CD8-positive, alpha-beta T cell (primary cell): ENCODE measurements at places on chromosomes 7 and 10. TPM values are rescaled to one million over a fixed set of nuclear protein-coding genes. Genes with fewer than 3 reads are reported as not detected.

Gene CALHM1
- total RNA-seq = not detected

DNA sequence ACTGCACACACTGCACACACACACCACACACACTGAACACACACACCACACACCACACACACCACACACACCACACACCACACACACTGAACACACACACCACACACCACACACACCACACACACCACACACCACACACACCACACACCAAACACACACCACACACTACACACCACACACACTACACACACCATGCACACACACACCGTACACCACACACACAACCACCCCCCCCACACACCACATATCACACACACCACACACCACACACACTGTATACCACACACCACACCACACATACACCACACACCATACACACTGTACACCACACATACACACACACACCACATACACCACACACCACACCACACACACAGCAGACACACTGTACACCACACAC is 59.5 kb downstream of the FAM204A start:
- no peak for DNase-seq

DNA sequence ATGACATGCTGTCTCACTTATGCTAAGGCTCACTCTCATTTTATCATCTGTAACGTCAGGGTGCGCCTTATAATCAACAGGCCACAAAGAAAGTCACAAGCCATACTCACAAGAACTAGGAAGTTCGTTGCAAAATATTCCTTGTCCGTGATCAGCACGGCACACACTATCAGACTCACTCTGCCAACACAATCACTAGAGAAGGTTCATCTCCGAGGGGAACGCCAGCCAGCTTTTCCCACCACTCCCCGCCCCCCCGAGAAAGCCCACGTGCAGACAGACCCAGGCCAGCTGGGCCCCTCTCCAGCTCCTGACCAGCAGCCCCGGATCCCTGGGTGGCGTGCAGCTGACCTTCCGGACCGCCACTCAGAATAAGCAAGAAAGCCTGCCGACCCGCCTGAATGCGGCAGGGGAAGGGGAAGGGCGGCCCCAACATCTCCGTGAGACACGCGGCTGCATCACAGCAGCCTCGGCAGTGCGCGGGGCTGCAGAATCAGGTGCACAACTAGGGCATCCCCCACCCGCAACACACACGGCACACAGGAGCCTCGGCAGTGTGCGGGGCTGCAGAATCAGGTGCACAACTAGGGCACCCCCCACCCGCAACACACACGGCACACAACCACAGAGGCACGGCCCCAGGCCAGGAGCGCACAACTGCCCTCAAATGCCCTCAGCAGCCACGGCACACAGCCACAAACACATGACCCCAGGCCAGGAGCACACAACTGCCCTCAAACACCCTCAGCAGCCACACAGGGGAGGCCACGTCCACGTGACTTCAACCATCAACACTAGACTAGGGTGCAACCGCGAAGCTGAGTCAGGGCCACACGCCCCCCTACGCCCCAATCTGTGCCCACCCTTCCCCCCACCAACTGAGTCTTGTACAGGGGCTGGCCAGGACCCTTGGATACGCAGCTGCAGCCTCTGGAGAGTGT is 2.5 kb upstream of the GPR146 start:
- no peak for DNase-seq

GRCh38 chr10:131087464-131088215 is 223.9 kb downstream of the TCERG1L start:
- DNase-seq = no peak

GRCh38 chr7:71171476-71171875 is 39.5 kb downstream of the GALNT17 start:
- DNase-seq = no peak

- no peak for DNase-seq
Measured at GRCh38 chr10:98074315-98074911, 44.0 kb upstream of the CRTAC1 start.

GRCh38 chr7:158740013-158740656 is 35.5 kb upstream of the NCAPG2 start:
- no peak for DNase-seq

DNA sequence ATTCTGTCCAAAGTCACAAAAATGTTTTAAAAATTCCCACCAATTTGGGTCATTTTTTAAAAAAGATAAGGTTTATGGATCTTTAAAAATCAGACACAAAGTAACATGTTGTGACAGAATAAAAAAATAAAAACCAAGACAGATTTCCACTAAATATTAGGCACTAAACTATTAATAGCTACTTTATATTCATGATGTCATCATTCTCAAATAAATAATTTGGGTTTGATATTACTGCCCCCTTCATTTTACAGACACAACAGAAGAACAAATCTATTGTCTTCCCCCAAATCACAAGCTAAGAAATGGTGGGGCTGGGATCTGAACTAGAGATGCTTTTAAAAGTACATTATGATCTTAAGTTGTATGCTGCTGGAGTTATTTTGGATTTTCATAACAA is 119.4 kb downstream of the MICU1 start:
- DNase-seq = no peak

DNA sequence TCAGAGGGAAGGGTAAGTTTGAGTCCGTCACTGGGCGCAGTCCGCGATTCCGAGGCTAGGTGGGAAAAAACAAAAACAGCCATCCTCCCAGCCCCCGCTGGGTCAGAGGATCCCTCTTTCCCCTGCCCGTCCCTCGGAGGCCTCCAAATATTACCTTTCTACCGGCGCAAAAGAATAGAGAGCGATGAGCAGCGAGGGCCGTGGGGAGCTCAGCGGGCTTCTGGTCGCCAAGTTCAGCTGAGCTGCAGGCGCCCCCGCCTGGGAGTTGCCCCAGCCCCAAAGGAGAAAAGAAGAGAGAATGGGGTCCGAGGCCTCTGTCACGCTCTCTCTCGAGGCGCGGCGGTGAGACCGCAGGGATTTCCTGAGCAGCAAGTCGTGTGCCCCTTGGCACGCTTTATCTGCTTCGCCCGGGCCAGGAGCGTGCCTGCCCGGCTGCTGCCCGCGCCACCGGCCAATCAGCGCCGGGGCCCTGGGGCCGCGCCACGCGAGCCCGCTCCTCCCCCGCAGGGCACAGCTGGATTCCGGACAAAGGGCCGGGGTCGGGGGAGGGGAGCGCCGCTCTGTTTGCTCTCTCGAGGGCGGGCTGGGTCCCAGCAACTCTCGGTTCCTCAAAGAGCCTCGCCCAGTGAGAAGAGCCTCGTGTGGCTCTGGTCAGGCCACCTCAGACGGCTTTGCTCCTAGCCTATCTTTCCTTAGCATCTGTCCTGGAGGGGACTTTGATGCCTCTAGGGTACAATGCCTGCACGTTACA is at the start of gene NEUROG3:
NEUROG3 (minus strand) TSS at position 367 of the 751 bp plus-strand sequence. CDS start 379 bp downstream, outside the sequence.
- DNase-seq = no peak

Gene SYNPO2L
- total RNA-seq = not detected

- no peak for DNase-seq
Measured at GRCh38 chr7:821688-822087, 10.6 kb upstream of the SUN1 start.

- no peak for DNase-seq
Measured at GRCh38 chr10:61547297-61547696, 94.1 kb upstream of the TMEM26 start.

GRCh38 chr10:119029613-119030420 is at the start of gene NANOS1:
NANOS1 (plus strand) TSS chr10:119029714; CDS start chr10:119029802, 88 bp downstream.
- no peak for DNase-seq

- DNase-seq = no peak
Measured at GRCh38 chr7:324011-324410, 34.0 kb downstream of the FOXL3 start.

Gene PRKG1
- total RNA-seq = not detected

GRCh38 chr10:108783897-108784296 is 1139.4 kb downstream of the XPNPEP1 start:
- DNase-seq = no peak

Gene PRPS1L1
- not detected for total RNA-seq

Gene SH2D4B
- total RNA-seq = not detected

Gene CLRN3
- not detected for total RNA-seq

GRCh38 chr7:87448388-87448787 is 27.1 kb downstream of the ABCB4 start:
- DNase-seq = no peak

DNA sequence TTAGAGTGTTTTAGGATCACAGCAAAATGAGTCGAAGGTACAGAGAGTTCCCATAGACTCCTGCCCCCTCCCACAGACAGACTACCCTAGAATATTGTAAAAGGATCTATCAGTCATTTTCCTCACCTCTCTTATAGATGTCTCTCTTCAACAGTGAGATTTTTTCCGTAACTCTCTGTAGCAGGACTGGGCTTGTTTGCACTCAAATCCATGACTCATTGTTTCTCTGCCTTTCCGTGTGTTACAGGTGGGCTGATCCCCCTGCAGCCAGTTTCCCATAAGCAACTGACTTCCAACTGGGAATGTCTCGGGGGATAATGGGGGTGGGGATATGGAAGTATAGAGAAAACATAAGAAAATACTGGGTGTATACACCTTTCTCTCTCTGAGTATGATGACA is 921.0 kb downstream of the GATA3 start:
- no peak for DNase-seq

GRCh38 chr10:17035446-17035845 is 94.2 kb downstream of the CUBN start:
- no peak for DNase-seq

Gene MKX
- not detected for total RNA-seq

GRCh38 chr10:89887830-89888229 is 186.4 kb downstream of the KIF20B start:
- no peak for DNase-seq

DNA sequence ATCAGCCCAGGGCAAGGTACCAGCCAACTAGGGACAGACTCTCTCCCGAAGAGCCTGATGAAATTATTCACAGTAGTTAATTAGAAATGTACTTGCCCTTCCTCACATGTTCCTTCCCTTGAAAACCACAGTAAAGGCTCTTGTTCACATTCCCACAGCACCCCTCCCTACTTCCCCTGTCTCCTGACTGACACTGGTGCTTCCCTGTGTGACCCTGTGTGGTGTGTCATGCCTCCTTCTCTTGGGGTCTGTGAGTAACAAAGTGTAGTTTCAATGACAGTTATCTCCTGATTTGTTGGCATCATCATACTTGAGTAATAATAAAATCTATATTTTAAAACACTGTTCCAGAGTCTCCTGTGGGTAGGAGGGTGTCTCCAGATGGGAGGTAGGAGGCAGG is 209.7 kb downstream of the ABCA13 start:
- no peak for DNase-seq

Gene OLAH
- not detected for total RNA-seq

Gene ITIH2
- total RNA-seq = not detected

DNA sequence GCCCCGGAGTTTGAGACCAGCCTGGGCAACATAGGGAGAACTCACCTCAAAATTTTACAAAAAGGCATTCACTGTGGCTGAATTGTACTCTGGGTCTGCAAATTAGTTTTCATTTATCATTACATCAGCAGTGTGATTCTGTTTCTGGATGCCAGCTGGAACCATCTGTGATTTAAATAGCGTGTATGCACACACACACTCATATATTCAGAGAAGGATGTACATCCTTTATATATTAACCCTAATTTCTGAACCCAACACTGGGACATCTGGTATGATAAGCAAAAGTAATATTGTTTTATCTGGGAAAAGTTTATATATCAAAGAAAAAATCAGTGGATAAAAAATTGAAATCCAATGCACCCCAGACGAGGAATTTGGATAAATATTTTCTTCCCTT is 33.8 kb upstream of the LYZL1 start:
- no peak for DNase-seq

DNA sequence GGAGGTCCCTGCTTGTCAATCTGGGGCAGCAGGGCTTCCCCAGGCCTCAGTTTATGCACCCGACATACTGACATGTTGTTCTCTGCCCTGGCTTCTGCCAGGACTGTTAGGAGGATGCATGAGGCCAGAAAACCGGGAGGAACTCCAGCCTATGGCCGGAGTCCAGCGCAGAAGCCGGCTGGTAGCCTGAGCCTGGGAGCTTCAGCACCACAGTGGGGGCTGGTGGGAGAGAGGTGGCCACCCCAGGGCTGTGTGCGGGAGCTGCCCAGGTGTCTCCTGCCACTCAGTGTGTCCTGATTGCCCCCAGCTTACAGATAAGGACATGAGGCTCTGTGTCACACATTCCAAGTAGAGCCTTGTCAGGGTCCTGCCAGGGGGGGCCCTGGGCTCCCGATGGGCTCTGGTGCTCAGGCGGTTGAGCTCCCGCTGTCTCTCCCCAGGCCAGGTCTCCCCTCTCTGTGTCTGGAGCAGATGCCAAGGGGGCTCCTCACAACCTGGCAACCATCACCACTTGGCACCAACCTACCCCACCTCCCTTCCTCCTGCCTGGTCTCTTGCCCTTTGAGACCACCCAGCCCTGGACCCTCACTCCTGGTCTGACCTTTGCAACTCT is 32.3 kb downstream of the PPIF start:
- no peak for DNase-seq

GRCh38 chr7:37284805-37285231 is 163.8 kb downstream of the ELMO1 start:
- DNase-seq = peak; percentile 61

GRCh38 chr7:108311446-108312168 is 144.6 kb downstream of the NRCAM start:
- no peak for DNase-seq

DNA sequence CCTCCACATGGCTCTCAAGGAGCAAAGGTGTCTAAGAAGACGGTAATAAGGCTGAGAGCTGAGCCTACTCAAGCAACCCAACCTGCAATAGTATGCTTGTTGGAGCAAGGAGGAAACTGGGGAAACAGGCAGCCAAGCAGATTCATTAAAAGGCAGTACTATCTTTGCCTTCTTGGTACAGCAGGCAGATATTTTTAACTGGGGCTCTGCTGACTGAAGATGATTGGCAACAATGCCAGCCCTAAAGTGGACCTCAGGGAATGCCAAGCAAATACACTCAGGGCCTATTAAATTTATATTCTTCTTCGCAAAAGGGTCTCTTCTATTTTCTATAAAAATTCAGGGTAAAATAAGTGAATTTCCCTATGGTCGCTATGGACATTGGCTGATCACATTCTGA is 109.4 kb upstream of the PCGF5 start:
- no peak for DNase-seq

- DNase-seq = no peak
Measured at GRCh38 chr7:82742163-82742562, 298.6 kb upstream of the CACNA2D1 start.
